OCI-M1 (cell line): ENCODE measurements at places on chromosomes 3 and 15.

DNA sequence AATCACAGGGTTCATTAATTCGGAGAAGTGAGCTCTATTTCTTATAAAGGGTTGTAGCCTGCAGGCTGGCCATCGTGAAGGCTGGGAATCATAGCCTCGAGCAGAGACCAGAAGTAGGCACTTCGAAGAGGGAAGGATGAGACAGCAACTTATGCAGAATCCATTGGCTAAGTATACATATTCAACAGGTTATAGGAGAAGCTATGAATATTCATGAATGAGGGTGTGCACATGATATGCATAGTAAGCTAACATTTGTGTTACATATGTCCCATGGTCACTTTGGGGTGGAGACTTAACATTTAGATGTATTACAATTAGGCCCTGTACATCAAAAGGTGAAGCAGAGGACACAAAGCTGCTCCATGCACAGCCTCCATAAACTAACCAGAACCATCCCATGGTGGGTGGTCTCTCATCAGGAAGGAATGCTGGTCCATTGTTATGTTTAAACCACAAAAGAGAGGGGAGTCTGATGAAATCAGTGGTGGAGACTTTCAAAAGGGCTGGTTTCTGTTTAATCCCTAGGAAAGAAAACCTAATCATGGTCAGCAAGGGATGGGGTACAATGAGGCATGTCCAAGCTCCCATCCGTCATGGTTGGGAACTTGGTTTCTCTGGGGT, 80.8 kb upstream of the FHIT start:
- DNase-seq = no peak

GRCh38 chr3:70224337-70224736, 88.1 kb downstream of the MDFIC2 start:
- no peak for DNase-seq

DNA sequence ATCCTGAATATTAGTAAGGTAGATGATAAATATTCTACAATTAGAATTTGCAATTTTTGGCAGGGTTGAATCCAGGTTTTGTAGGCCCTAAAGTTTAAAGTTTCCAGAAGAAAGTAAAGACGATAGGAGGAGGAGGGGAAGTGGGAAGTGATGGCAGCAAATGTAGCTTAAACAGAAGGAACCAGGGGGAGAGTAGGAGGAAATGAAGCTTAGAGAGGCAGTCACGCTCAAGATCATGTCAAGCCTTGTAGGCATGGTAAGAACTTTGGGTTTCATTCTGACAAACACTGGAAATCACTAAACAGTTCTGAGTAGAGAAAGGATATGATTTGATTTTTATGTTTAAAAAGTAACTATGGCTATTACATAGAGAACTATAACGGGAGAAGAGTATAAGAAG, 63.9 kb downstream of the NR2E3 start:
- no peak for DNase-seq

- no peak for DNase-seq
Observed at GRCh38 chr15:36797128-36797527, 217.7 kb downstream of the CDIN1 start.

DNA sequence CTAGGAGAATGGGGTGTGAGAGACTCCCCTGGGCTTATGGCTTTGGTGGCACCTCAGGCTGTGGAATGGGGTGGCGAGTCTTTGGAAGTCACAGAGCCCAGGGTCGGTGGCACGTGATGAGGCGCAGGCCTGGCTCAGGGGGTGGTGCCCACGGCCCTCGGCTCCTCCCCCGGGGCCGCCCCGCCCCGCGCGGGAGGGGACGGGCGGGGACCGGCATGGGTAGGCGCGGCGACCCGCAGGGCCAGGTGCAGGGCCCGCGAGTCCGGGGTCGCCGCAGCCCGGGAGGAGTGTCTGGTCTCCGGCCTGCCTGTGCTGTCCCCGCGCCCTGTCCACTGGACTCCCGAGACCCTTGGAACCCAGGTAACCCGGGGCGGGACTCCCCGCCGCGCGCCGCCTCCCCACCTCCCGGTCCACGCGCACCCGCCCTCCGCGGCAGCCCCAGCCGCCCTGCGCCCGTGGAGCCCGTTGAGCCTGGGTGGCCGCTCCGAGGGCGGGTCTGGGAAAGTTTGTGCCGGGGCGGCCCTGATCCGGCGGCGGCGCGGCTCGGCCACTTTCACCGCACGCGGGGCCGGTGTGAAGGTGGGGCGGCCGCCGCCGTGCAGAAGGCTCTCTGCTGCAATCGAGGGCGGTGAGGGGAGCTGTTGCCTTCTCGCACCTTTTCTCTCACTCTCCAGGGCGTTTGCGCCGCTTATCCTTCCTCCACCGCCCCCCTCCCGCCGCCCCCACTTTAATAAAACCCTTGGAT, at the start of gene PAQR5:
Gene PAQR5, plus strand, starts transcription at position 216 of the 745 bp plus-strand sequence. CDS start 61,169 bp downstream, outside the sequence.
- DNase-seq = no peak

- no peak for DNase-seq
Observed at GRCh38 chr3:72675243-72675642, 173.0 kb downstream of the SHQ1 start.

GRCh38 chr3:113148284-113148683, 63.1 kb upstream of the BOC start:
- no peak for DNase-seq

DNA sequence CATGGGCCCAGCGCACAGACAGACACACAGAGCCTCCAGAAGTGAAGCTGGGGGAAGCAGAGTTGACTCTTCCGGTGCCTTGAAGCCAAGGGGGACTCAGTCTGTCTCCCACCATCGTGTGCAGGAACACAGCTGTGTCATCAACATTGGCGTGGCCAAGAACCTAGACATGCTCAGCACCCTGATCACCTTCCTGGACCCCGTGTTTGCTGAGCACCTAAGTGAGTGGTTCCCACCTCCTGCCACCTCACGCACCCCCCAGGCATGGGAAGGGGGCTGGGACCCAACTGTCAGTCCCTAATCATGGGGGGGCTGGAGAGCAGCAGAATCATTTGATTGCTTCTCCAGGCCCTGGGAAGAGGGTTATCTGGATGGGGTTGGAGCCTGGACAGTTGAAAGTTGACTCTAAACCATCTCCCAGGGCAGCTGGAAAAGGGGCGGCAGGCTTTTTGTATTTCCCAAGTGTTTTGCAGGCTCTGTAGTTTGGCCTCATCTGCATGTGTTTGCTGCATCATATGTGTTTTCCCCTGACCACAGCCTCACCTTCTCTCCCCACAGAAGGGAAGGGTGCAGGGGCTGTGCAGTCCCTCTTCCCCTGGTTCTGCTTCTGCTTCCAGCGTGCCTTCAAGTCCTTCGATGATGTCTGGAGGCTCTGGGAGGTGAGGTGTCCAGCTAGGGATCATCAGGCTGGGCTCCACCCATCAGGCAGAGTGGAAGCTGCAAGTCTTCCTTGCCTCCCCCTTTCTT, 12.8 kb downstream of the TBC1D21 start:
- DNase-seq = no peak

DNA sequence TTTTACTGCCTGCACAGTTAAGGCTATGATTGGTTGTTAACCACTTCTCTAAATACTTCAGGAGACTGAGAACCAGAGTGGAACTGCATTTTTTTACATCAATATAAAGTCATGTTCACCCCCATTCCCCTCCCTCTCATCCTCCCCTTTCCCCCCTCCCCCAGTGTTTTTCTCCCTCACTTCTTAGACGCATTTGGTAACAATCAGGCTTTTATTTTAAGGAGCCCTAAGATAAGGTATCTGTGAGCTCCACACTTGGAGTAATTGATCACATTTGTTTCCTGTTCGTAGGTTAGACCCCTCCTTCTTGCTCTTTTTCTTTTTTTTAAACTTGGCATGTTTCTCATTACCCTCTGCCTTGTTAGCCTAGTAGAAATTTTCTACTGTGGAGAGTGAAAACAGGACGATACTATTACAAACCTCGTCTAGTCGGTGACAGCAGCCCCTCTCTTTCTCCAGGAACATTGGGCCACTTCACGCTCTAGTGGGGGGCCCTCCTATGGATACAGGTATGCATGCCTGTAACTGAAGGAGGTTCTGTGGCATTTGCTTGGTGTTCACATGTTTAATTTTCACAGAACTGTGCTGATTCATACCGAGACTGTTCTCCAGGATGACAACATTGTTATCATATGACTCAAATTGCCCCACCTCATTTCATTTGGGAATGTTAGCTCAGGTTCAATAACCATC, 314.4 kb downstream of the MECOM start:
- no peak for DNase-seq

- DNase-seq = peak; percentile 56
Observed at GRCh38 chr15:31489801-31490646, 163.4 kb downstream of the KLF13 start.

DNA sequence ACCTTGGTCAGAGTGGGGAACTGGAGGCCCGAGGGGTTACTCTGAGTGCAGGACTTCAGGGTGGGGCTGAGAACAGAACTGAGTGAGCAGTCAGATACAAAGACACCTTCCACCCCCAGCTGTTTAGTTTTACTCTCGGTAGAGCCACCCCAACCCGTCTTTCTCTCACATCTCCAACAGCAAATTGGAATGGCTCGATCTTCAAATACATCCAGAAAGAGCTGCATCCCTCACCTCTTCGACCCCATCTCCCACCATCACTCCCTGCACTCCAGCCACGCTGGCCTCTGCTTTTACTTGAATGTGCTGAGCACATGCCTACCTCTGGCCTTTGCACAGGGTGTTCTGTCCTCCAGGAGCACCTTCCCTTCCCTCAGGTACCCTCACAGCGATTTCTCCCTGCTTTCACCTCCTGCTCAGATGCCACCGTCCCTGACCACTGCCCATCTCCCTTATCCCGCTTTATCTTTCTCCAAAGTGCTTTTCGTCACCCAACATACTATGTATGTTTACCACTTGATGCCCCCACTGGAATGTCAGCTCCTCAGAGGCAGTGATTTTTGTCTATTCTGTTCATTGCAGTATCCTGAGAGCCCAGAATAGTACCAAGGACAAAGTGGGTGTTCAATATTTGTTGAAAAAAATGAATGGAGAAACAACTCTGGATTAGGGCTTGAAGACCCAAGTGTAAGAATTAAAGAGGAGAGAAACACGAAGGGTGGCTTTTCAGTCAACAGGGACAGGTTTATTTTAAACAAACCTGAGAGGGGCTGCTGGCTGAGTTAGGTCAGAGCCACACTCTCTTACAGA, 4.4 kb downstream of the CHCHD4 start:
- no peak for DNase-seq

- no peak for DNase-seq
Observed at GRCh38 chr3:187618722-187619121, 51.5 kb downstream of the SST start.

GRCh38 chr3:18127174-18127858, 297.8 kb downstream of the SATB1 start:
- DNase-seq = peak; percentile 89

DNA sequence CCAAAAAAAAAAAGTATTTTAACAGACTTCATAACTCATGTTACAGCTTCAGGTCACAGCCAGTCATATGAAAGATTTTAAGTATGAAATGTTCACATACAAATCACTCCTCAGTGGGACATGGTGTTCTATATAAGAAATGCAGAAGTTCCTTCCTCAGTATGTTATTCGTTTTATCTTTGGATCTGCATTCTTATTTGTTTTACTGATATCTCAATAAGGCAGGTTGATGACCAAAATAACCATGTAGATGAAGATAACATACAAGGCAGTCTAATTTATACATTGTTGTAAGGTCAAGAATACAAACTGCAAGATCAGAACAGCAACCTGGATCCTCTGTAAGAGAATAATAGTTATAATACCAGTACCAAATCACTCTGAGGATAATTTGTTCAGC, 75.6 kb downstream of the CHAC1 start:
- DNase-seq = peak; percentile 10

DNA sequence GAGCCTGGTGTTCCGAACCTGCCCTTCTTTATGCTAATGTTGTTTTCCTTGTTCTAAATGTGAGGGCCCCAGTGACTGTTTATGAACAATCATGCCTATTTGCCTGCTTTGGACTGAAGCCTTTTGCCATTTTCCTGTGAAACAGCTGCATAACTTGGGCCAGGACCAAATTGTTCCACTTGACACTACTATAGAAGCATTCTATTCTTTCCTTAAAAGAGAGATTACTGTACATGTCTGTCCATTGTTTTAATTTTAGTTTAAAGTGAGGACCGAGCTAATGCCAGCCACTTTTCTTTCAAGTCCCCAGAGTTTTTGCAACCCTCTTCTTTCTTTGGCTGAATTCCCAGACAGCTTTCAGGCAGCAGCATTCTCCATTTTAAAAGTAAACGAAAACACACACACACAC, 980.3 kb downstream of the CADM2 start:
- DNase-seq = peak; percentile 24
